ENCODE measurements at places on chromosomes 2 and 18.

DNA sequence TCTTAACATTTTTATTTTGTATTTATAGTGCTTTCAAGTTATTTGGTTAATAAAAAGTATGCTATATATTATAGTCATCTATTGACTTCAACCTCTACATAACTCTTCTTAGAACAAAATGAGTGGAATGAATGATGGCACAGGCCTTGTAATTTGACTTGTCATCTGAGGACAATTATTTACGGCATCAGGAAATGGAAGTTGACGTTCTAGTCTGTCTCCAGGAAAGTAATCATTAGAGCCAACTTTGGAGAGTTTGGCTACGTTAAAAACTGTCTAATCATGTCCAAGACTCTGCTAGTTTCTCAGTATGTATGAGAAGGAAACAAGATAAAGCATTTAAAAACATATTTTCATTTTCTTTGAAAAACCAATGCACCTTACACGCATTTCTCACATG is 353.6 kb downstream of the ARHGAP15 start:
- DNase-seq = no peak

DNA sequence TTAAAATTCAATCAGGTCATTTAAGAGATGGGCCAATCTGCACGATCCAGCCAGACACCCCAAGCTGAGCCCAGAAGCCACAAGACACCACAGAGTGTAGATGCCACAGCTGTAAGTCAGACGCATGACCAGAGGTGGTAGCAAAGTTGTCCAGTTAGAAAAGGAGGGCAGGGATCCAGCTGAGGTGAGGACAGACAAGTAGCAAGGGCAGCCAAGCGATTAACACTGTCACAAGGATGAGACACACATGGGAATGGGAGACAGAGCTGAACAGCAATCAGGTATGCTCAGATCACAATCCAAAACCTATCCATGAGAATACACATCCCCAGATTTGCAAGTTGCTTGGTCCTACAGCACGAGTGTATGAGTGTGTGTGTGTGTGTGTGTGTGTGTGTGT is 143.4 kb upstream of the STK17B start:
- no peak for DNase-seq

GRCh38 chr2:96788442-96789244 is 27.4 kb upstream of the CNNM3 start:
- DNase-seq = no peak

GRCh38 chr2:229282758-229283546 is 11.9 kb upstream of the PID1 start:
- DNase-seq = peak; percentile 33

DNA sequence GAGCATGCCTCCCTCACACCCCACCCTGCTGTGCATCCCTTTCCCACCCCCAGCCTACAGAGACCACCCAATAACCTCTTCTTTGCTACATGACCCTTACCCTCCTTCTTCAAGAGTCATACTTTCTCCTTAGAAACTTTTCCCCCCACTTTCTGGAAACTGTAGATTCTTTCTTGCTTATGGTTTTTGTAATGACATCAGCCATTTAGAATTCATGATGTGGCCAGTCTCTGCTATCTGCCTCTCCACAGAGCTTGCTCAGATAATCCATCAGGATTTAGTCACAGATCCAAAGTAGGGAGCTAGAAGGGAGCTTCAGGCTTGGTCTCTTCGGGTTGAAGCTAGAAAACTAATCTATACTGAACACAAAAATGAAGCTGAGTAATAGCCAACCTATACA is 36.5 kb downstream of the GALM start:
- DNase-seq = no peak

DNA sequence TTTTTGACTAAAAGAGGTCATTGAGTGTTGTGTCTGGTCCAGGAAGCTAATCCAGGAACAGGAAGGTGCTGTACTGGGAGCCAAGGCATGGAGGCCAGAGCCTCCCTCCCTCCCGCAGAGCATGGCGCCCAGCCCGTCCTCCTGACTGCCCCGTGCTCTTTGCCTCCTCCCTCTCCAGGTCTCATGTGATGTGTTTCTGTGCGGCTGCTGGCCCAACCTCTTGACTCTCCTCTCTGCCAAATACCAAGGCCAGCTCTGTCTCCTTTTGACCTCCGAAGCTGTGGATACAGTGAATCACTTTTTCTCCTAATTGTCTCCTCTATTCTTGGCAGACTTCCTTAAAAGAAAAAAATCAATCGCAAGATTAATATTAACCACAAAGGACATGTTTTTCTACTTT is 284.1 kb downstream of the PHLPP1 start:
- DNase-seq = no peak

- no peak for DNase-seq
Measured at GRCh38 chr2:195498176-195498575, 158.8 kb upstream of the SLC39A10 start.

Data from HFF-Myc (cell line).